Esophagus squamous epithelium (tissue), 5 donors: ENCODE measurements at places on chromosomes 2 and 18.

GRCh38 chr2:187988348-187988747 is 303.3 kb upstream of the GULP1 start:
- H3K36me3 ChIP-seq, result no peaks in the 10 kb centered on the region
- peaks cover 3% of the 10 kb centered on the region for H3K4me1 ChIP-seq
- no peak overlapping the region for H3K4me3 ChIP-seq
- no peaks in the 10 kb centered on the region for H3K27me3 ChIP-seq
- H3K27ac ChIP-seq, result no peak overlapping the region
- no peak for DNase-seq

DNA sequence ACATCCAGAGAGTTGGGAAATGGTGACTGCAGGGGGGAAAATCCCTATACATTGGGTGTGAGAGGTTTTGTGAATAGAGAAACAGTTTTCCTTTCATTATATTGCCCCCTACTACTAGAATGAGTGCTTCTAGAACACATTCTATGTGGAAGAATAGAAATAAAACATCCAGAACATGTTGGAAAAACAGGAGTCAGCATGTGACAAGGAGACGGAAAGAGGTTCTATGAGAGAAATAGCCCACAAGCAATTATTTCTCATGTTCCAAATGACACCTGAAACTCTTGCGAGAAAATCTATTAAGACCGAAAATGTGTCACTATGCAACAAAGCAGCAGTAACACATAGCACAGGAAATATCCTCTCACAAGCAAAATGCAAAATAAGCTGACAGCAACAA is 202.7 kb upstream of the SPOPL start:
- H3K36me3 ChIP-seq, result no peaks in the 10 kb centered on the region
- DNase-seq, result no peak
- H3K4me3 ChIP-seq, result no peak overlapping the region
- H3K4me1 ChIP-seq, result no peaks in the 10 kb centered on the region

DNA sequence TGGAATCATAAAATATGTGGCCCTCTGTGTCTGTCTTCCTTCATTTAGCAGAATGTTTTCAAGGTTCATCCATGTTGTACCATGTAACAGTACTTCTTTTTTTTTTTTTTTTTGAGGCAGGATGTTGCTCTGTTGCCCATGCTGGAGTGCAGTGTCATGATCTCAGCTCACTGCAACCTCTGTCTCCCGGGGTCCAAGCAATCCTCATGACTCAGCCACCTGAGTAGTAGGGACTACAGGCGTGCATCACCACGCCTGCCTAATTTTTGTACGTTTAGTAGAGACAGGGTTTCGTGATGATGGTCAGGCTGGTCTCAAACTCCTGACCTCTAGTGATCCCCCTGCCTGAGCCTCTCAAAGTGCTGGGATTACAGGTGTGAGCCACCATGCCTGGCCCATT is 31.2 kb downstream of the RAB1A start:
- no peak overlapping the region for H3K4me3 ChIP-seq
- DNase-seq, result no peak
- no peaks in the 10 kb centered on the region for H3K27me3 ChIP-seq
- H3K27ac ChIP-seq, result no peak overlapping the region
- peaks cover 4% of the 10 kb centered on the region for H3K4me1 ChIP-seq

GRCh38 chr18:29154196-29154757 is 977.3 kb upstream of the CDH2 start:
- no peaks in the 10 kb centered on the region for H3K36me3 ChIP-seq
- peaks cover 15% of the 10 kb centered on the region for H3K4me1 ChIP-seq
- H3K27me3 ChIP-seq, result no peaks in the 10 kb centered on the region
- H3K4me3 ChIP-seq, result no peak overlapping the region
- no peak for DNase-seq
